AG04449 (cell line): ENCODE measurements at places on chromosomes 12 and 14.

GRCh38 chr12:3262470-3262869, 185.3 kb downstream of the TSPAN9 start:
- DNase-seq: no peak

- DNase-seq: no peak
Observed at GRCh38 chr12:131561051-131561450, 149.8 kb upstream of the SFSWAP start.

DNA sequence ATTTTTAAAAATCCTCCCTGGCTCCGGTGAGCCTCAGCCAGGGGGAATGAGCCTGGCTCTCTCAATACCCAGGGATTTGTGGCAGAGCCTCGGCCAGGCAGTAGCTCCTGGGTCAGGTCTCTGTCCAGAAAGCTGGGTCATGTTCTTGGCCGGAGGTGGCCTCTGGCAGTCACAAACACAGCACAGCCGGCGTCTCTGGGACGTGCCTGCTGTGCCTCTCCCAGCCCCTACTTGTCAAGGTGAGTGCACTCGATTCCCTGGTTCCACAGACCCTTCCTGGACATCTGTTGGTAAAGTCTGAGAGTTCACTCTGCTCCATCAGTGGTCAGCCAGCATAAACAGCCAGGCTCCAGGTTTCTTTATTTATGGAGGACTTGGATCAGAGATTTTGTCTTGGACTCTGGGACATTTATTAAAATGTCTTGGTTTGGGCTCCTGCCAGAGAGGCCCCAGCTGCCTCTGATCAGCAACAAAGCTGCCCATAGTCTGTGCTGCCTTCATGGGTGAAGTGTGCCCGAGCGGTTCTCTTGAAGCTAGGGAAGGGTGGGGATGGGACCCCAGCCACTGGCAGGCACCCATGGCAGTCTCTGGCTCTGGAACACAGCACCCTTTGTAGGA, 56.7 kb downstream of the DGLUCY start:
- no peak for DNase-seq

DNA sequence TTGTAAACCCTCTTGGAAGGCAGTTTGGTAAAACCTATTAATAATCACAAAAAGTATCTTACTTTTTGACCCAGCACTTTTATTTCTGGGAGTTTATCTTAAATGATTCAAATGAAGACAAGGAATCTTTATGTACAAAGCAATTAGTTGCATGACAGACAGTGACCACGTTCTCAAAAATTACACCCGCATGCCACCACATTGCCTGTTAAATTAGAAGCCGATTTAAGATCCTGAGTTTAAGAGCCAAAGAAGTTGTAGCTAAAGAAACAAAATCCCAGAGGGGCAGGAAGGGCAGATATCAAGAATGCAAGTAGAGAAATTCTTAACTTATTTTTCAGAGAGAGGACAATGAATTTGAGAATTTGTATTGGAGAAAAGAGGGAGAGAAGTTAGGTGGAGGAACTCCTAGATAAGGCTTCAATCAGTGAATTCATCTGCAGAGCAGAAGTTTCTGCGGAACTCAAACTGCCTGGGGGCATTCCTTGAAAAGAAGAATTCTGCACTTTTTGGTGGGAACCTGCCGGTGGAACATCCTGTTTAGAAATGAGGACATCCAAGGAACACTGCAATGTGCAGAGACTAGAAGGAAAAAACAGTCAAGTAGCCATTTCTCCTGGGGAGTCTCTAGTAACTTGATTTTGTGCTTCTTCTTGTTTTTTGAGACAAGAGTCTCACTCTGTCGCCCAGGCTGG, 1.1 kb upstream of the RIOX1 start:
- no peak for DNase-seq

GRCh38 chr14:53444677-53445312, 291.7 kb upstream of the DDHD1 start:
- no peak for DNase-seq

GRCh38 chr12:53365245-53365904, 14.6 kb upstream of the SP1 start:
- DNase-seq: no peak

DNA sequence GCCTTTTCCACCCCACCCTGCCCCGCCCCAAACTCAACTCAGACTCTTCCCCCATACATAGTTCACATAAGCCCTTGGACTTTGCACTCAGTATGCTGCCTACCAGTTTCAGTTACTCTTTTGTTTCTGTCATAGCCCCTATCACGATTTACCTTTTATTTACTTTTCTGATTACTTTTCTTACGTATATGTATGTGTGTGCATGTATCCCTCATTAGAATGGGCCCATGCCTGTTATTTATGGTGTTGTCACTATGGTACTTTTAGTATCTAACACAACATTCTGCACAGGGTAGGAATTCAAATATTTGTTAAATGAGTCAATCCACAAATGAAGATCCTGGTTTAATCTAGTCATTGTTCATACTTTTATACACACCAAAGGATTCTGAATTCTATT, 16.5 kb upstream of the LUM start:
- no peak for DNase-seq

DNA sequence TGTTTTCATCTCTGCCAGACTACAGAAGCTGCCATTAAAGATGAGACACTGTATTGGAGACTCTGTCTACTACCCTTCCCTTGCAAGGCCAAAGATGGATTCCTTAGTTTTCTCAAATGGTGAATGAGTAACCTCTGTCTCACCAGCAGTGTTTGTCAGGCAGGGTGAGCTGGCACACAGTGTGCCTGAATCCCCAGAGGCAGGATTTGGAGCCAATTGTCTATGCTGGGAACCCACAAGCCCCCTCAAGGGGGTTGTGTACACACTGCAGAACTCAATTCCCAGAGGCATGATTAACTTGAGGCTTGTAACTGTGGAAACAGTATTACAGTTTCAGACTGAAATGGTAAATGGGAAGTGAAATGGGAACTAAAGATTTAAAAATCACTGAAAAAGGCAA, 136.8 kb upstream of the PTPRB start:
- DNase-seq: peak; percentile 21

GRCh38 chr12:19893514-19893913, 454.2 kb downstream of the AEBP2 start:
- DNase-seq: no peak

DNA sequence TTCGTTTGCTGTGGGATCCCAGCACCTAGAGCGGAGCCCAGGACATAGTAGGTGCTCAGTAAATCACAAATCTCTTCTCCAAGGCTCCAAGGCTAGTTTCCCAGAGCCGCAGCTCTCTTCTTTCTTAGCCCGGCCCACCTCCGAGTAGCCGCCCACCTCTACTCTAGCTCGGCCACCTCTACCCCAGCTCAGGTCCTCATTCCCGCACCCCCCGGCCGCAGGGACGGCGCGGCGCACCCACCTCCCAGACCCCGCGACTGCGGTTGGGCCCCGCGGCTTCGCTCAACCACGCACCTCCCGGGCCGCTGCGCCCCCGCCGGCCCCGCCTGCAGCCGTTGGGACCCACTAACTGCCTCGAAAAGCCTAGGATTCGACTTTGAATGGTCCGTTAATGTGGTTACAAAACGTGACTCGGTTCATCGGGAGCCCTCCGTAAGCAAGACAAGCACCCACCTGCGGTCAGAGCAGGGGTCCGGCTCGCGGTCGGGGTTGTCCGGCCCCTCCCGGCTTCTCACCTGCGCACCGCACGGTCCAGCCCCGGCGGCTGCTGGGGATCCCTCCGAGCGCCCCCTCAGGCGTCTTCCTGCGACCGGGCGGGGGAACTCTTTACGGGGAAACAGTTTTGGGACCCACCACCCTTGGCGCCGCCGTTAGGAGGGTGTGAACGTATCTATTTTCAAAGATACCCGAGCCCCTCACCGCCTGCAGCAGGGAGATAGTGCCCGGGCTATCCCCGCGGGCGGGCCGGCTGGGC, at the start of gene SLC2A14:
TSS of gene SLC2A14 (minus strand) at position 350 of the 754 bp plus-strand sequence. CDS start 3,035 bp downstream, outside the sequence.
- no peak for DNase-seq

- DNase-seq: no peak
Observed at GRCh38 chr14:24075485-24076301, 4.3 kb downstream of the CPNE6 start.

DNA sequence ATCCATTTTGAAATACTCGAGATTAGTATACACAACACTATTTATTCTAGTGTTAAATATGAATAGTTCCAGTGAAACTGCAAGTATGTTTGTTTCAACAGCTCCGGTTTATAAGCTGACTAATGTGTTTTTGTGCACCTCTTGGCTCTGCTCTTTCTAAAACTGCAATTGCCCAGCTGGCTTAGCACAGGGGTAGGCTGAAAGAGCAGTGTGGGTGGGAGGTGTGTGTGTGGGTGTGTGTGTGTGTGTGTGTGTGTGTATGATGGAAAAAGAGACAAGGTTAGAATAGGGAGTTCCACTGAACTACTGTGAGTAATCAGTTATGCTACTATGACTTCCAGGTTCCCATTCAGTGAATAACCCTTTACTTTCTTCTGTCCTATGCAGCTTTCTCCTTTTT, 37.8 kb upstream of the DDHD1 start:
- no peak for DNase-seq

DNA sequence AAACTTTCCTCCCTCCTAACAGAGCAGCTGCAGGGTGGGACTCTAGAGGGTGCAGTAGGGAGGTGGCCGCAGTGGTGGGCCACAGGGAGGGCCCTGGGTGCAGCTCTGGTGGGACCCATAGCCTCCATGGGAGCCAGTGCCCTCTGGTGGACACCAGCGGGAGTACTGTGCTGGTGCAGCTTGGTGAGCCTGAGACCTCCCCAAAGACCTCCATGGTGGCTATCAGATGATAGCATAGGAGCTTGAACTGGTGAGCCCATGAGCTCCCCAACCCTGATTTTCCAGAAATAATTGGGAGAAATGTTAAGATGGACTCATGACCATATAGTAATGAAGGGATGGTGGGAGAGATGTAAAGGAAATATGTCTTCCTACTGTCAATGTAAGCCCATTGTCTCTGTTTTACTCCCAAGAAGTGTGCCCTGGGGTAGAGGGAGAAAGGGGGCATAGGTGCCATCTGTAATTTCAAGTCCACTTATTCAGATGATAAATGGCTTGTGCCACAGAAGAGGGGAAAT, 98.7 kb downstream of the GAS2L3 start:
- no peak for DNase-seq

GRCh38 chr12:120693848-120694247, 6.9 kb downstream of the MLEC start:
- no peak for DNase-seq

GRCh38 chr12:14362352-14362751, 3.1 kb upstream of the ATF7IP start:
- no peak for DNase-seq

GRCh38 chr14:57818511-57818910, 47.4 kb downstream of the SLC35F4 start:
- DNase-seq: no peak

DNA sequence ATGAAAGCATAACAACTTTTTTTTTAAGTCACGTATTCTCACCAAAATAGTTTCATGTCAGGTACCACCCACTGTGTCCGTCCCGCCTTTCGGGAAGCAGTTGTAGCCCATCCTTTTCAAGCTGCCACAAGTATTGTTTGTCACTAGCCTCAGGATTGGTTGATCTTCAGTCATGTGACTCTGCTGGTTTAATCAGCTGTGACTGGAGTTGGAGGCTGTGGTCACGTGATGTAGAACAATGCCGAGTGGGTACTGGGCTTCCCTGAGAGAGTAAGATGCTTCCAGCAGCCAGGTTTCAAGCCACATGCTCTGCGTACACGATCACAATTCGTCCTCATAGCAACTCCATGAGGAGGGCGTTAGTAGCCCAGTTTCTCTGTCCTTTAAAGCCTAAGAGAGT, 83.0 kb upstream of the WSCD2 start:
- DNase-seq: no peak

GRCh38 chr12:10358131-10358530, 31.7 kb downstream of the KLRK1 start:
- DNase-seq: no peak

GRCh38 chr14:65065719-65066118, 36.6 kb downstream of the MAX start:
- DNase-seq: no peak

DNA sequence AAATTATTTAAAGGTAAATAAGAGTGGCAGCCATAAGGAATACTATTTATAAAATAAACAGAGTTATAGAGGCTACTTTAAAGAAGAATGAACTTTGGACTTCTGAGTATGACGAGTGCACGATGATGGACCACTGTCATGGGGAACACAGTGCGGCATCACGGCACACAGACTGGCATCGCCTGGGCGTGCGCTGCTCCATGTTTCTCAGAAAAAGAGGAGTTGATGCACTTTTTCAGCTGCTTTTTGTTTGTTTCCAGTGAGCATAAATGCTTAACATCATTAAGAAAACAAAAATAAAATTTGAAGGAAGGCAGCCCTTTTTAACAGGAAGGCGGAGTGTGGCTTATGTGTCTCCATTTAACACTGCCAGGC, 23.3 kb upstream of the EAPP start:
- DNase-seq: no peak

- no peak for DNase-seq
Observed at GRCh38 chr12:74328623-74329022, 209.0 kb upstream of the ATXN7L3B start.

- no peak for DNase-seq
Observed at GRCh38 chr12:109910969-109911348, 10.9 kb downstream of the TCHP start.

- DNase-seq: no peak
Observed at GRCh38 chr12:116630762-116631161, 71.6 kb downstream of the MAP1LC3B2 start.

GRCh38 chr12:15794836-15795235, 5.6 kb upstream of the EPS8 start:
- no peak for DNase-seq

GRCh38 chr12:122102331-122102730, 23.8 kb downstream of the MLXIP start:
- DNase-seq: no peak

GRCh38 chr12:110256780-110257431, 24.1 kb upstream of the ATP2A2 start:
- no peak for DNase-seq

GRCh38 chr14:91055016-91055415, 5.4 kb downstream of the RPS6KA5 start:
- no peak for DNase-seq

GRCh38 chr14:65281991-65282895, 130.3 kb upstream of the FUT8 start:
- peak; percentile 72 for DNase-seq

DNA sequence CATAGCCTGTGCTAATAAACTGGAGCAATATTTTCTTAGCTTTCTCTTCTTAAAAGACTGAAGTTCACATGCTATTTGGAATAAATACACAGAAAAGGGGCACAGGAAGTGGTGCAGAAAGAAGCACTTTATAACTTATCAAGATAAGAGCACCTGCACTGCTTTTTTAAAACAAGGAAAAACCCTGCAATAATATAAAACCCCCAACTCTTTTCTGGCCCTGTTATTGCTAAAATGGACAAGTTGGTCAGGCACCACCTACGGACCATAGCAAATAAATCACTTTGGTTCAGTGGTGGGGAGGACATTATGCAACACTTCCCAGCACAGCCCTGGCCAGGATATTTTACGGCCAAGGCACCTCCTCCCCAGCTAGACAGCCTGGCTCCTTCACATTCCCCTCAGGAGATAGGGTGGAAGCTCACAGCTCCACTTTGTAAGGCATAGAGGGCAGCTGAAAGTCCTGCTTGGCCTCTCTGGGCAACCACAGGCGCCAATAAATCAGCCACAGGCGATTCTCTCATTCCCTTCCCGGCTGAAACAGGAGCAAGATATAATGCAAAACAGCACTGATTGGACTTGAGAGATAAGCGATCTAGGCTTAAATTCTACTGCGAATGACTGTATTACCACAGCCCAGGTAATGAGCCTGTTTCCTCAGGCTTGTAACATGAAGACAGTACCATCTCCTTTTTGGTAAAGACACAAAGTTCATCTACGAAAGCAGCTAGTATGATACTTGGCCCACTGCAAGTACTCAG, 2.0 kb downstream of the ZBTB25 start:
- DNase-seq: no peak
